ENCODE measurements at places on chromosomes 2 and 18.

- DNase-seq = no peak
Measured at GRCh38 chr2:72883356-72883962, 3.7 kb upstream of the SPR start.

DNA sequence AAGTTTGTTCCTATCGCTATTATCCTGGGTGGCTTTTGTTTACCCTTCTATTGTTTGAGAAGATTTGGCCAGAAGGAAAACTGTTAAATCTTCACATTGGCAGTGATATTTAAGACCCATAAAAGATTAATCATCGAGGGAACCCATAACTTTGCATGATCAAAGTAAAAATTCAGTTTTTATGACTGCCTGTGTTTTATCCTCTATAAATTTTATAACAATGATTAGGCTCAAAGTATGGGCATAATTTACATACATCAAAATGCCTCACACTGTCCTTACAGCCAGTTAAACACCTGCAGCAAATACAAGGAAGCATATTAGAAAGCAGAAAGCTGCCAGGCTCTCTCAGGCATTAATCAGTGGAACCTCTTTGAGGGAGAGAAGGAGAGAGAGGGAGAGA lies 289.1 kb downstream of the ICOS start:
- DNase-seq = no peak

DNA sequence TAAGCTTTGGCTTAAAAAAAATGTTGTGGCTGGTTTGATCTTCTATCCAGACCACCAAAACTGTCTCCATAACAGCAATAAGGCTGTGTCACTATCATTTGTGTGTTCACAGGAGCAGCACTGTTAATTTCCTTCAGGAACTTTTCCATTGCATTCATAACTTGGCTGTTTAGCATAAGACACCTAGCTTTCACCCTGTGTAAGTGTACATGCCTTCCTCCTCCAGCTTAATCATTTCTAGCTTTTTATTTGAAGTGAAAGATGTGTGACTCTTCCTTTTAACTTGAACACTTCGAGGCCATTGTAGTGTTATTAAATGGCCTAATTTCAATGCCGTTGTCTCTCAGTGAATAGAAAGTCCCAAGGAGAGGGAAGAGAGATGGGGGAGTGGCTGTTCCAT lies 352.9 kb upstream of the VWC2L start:
- no peak for DNase-seq

DNA sequence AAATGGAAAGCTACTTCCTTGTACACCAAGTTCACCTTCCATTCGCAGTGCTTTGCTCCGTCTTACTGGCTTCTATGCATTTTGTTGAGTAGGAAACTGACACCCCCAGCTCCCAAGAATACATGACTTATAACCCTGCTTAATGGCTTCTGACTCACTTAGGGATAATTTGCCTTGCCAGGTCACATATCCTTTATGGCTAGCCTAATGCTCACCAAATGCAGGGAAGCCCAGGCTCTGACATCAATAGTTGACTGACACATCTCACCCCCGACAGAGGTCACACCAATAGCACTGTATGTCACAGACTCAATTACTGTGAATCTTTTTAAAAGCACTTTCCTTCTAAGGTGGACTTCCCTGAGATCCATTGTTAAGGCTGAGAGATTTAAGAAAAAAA lies 147.2 kb downstream of the DTNA start:
- DNase-seq = no peak

GRCh38 chr2:166013878-166014277 lies 60.3 kb upstream of the TTC21B start:
- no peak for DNase-seq

DNA sequence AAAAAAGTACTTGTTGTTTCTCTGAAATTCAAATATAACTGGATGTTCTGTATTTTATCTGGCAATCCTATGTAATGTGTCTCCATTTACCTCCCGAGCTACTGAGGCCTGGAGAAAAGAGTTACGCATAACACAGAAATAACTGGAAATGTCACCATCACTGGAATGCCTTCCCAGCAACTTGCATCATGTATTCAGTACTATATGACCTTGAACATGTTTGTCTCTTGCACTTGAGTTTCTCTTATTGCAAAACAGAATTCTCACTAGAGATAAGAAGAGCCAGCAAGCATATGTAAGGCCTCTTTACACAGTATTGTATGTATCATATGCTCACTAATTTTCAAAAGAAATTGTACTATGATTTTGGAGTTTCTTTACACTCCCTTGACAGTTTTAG lies 99.6 kb upstream of the CTAGE1 start:
- no peak for DNase-seq

GRCh38 chr2:217986256-217986961 lies 16.4 kb downstream of the TNS1 start:
- no peak for DNase-seq

- DNase-seq = no peak
Measured at GRCh38 chr18:54859667-54860421, 31.6 kb downstream of the RAB27B start.

GRCh38 chr2:177329064-177329463 lies 63.5 kb upstream of the AGPS start:
- DNase-seq = no peak

GRCh38 chr2:95332036-95332435 lies 34.9 kb downstream of the KCNIP3 start:
- DNase-seq = no peak

DNA sequence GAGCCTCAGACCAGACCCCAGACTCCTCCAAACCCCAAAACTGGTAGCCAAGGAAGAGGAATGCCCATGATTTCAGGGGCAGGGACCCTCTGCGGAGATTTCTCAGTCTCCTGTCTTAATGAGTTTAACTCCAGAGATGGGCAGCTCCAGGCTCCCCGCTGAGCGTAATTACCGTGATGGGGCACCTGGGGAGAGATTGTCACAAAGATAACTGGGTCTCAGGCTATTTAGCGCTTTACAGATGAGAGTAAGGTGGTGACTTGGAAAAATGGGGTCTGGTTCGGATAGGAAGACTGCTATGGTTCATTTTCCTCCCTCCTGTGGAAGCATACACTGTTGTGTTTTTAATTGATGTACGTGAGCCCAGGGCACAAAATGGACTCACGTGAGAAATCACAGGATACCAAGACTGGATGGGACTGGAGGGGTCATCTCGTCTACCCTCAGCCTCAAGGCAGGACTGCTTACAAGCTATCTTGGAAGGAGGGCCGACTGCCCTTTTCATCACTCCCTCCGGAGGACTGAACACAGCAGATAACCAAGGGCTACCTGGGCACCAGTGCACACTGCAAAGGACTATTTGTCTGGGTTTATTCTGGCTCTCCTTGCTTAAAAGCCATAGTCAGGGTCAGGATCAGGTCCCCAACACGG lies 427.8 kb downstream of the ZNF521 start:
- DNase-seq = no peak

- no peak for DNase-seq
Measured at GRCh38 chr2:181106789-181107627, 126.6 kb downstream of the UBE2E3 start.

- DNase-seq = no peak
Measured at GRCh38 chr2:206642075-206643025, at the start of gene FAM237A. TSS of gene FAM237A (plus strand) at chr2:206642487. CDS start at chr2:206644237, 1,750 bp downstream.

- DNase-seq = no peak
Measured at GRCh38 chr2:26623541-26624495, 17.3 kb downstream of the CIB4 start.

GRCh38 chr2:85791704-85792565 lies 38.1 kb downstream of the ATOH8 start:
- no peak for DNase-seq

GRCh38 chr2:85959185-85959584 lies 70.4 kb upstream of the ST3GAL5 start:
- DNase-seq = no peak

DNA sequence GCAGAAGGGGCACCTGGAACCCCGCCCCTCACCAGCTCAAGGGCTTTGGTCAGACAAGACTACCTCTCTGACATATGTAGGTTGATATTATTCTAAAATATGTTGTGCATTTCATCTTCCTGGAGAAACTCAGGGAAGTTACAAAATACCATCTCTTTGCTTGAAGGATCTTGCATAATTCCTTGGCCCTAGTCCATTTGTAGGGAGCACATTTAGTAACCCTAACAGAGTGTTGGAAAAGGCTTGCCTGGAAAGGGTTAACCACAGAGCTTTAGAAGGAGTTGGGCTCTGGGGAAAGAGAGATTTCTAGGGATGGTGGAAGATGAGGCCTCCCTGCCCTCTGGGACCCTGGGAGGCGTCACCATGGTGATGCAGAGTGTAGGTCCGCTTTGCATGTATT lies 143.0 kb upstream of the SLC1A4 start:
- no peak for DNase-seq

GRCh38 chr2:210376694-210377093 lies 61.7 kb upstream of the MYL1 start:
- no peak for DNase-seq

GRCh38 chr18:712401-713134 lies at the start of gene ENOSF1:
TSS of gene ENOSF1 (minus strand) at chr18:712630. CDS start at chr18:712587, 43 bp downstream.
- peak; percentile 51 for DNase-seq

GRCh38 chr18:80009661-80010550 lies 21.5 kb upstream of the TXNL4A start:
- DNase-seq = no peak

DNA sequence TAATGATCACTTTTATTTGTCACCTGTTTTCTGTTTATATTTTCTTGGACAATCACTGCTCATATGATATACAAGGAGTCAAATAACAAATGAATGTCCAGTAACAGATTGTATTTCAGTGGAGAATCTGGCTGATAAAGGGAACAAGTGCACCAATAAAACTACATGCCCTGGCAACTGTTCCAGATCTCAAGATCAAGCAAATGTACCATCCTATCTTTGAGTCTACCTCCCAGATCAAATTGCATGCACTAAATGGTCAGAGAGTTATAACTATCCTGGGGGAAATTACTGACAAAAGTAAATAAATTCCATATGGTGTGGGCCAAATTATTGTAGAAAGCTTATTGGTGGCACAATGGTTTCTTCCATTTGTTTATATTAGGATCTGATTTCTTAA lies 452.8 kb downstream of the MBD2 start:
- no peak for DNase-seq

GRCh38 chr2:46827274-46828134 lies 88.1 kb downstream of the MCFD2 start:
- no peak for DNase-seq

DNA sequence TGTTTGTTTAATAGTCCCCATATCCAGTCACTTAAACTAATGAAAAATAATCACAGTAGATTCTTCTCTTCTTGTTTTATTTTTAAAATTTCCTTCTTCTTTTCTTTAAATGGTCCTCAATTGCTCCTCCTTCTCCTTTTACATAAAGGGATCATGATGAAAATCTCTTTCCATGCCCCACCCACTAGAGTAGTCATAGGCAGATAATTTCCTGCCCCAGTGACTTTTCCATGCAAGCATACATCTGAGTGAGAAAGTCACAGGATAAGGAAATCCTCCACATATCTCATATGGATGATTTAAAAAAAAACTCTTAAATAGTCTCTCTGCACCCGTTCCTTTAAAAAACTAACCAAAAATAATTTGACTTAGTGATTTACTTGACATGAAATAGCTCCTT lies 552.3 kb upstream of the SETBP1 start:
- DNase-seq = no peak

- no peak for DNase-seq
Measured at GRCh38 chr2:232888839-232889529, 18.9 kb downstream of the SNORC start.

GRCh38 chr18:28781616-28782362 lies 604.9 kb upstream of the CDH2 start:
- DNase-seq = no peak

DNA sequence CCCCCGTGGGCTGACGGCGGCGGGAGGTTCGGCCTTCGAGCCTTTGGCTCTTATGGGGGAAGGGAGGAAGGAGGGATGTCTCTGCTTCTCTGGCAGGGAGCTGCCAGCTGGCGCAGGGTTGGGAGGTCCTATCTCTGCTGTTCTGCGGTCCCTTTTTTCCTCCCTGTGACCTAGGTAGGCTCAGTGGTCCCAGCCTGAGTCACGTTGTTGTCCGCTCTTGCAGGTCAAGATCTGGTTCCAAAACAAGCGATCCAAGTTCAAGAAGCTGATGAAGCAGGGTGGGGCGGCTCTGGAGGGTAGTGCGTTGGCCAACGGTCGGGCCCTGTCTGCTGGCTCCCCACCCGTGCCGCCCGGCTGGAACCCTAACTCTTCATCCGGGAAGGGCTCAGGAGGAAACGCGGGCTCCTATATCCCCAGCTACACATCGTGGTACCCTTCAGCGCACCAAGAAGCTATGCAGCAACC lies 2.5 kb downstream of the DLX1 start:
- no peak for DNase-seq

- no peak for DNase-seq
Measured at GRCh38 chr2:184367211-184367610, 231.1 kb upstream of the ZNF804A start.

DNA sequence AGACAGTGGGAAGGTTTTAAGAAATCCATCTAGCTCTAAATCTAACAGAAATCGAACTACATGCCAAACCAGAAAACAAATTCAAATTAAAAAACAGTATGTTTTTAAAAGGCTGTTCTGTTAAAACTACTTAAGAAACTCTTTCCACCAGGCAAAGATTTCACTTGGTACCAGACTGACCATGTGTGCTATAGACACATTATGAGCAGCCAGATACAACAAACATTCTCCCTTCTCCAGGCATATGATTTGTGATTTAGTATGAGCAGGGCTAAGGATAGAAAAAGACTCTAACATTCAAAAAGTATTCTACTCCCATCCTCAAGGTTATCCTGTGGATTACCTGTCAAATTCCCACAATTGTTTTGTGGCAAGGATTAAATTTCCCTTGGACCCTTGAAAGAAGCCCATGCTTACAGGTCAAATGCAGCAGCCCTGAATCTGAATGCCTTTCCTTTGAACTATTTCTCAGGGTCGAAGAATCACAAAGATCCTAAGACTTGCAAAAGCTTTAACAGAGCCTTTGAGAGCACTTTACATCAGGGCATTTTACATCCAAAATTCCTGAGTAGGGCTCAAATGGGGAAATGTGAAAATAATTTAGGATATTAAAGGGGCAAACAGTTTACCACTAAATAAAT lies 42.5 kb upstream of the TTC32 start:
- DNase-seq = no peak

- DNase-seq = no peak
Measured at GRCh38 chr2:173286153-173286809, 68.4 kb upstream of the CDCA7 start.

GRCh38 chr2:150811259-150811855 lies 323.9 kb upstream of the RND3 start:
- no peak for DNase-seq

DNA sequence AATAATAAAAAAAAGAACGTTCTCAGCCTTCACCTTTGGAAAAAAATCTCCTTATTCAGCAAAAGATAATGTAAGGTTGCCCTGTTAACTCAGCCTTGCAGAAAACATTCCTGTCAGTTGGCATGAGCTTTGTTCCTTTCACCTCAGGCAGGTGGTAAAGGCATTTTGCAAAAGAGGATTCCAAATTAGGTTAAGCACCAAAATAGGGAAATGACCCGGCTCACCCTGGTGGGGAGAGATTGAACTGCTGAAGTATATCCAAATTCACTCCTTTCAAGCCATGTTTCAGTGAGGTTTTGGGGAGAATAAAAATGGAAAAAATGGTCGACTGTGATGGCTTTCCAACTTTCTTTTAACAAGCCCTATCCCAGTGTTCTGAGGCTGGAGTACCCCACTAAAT lies 1988.8 kb upstream of the PIK3C3 start:
- DNase-seq = no peak

GRCh38 chr18:31750273-31750672 lies 10.4 kb downstream of the SLC25A52 start:
- DNase-seq = no peak

- peak; percentile 63 for DNase-seq
Measured at GRCh38 chr2:237434866-237435311, 20.9 kb upstream of the COL6A3 start.

Data from activated naive CD4-positive, alpha-beta T cell (primary cell).